ENCODE measurements at places on chromosomes 13 and 19.

DNA sequence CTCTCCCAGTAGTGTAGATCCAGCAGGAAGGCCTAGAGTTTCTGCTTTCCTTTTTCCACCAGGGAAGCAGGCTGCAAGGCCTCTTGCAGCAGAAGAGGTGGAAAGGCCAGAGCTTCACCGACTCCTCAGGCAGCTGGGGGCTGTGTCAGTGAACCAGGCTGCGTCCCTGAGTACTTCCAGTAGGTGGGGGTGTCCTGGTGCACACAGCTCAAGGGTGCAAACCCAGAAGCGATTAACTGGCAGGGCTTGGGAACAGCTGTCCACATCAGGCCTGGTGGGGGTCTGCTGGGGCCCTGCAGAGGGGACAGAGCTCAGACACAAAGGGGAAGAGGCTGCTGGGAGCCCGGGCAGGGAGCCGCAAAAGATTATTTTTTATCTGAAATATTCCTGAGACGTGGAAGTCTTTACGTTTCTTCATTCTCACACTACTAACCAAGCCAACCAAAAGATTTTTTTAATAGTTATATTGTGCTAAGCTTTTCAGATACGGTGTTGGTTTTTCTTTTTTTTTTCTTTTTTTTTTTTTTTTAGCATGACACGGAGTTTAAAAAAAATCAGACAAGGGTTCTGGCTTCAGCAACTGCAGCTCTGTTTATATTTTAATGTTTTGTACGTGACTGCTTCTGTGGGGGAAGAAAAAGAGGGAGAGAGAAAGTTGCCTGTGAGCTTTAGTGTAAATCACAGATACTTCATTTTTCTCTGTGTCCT lies 11.0 kb downstream of the TSHZ3 start:
- no peak for DNase-seq

- no peak for DNase-seq
These were observed 16.7 kb upstream of the RXFP2 start for GRCh38 chr13:31722673-31723072.

- DNase-seq = no peak
These were observed 13.3 kb upstream of the PSMD8 start for GRCh38 chr19:38360839-38361631.

DNA sequence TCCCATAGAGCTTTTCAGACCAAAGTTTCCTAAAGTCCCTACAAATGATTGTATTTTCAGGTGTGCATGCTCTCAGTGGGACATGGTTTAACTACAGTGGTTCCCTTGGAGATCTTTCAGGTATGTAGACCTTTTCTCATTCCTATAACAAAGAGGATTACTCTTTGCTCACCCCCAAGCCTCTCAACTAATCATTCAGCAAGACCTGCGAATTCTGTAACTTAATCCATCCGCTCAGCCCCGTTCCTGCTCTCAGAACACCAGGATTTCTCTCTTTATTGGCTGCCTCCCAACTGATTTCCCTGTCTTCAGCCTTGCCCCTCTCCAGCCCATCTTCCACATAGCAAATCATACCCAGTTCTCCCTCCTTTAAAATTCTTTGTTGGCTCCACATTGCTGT lies 253.6 kb downstream of the MTUS2 start:
- no peak for DNase-seq

DNA sequence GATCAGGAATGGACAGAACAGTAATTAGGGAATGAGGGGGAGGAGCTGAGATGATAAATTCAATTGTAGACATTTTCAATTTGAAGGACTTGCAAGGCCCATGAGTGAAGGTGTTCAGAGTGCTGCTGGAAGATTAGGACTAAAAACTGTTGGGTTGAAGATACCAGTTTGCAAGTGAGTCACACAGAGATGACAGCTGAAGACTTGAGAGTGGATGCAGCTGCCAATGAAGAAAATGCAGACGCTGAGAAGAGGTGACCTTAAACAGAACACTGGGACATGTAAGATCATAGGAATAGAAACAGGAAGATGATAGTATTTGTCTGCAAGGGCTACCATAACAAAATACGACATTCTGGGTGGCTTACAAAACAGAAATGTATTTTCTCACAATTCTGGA lies 1716.5 kb upstream of the SLC10A2 start:
- no peak for DNase-seq

DNA sequence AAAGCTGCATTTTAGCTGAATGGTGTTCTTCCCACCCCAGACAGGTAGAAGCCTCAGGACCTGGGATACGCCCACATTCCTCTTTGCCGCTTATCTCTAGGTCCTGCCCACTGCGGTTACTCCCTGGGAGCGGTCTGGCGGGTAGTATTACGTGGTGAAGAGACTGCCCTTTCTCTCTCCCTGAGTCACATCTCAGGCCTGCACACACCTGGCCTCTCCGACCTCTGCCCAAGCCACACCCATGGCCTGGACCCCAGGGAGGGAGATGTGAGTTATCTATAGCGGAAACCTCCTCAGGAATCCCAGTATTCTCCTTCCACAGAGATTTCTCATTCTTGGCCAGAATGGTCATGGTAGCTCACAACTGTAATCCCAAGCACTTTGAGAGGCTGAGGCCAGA lies 17.3 kb downstream of the RHPN2 start:
- DNase-seq = no peak

GRCh38 chr13:75302071-75302698 lies 179.8 kb downstream of the TBC1D4 start:
- DNase-seq = no peak

DNA sequence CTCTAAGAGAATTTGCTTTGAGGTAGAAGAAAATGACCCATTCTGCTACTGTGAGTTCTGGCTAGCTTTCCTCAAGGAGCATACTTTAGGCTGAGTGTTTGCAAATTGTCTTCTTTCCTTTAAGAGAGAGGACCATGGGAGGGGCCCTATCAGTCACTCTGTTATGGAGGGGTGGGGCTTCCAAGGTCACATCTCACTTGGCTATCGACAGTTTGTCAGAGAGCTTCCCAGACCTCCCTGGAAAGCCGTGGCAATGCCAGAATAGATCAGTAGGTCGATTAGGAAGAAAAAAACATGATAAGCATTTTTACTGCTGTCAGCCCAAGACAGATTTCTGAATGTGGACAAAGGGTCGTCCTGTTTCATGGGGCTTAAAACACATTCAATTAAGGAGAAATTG lies 93.3 kb downstream of the OXGR1 start:
- no peak for DNase-seq

GRCh38 chr19:15038294-15038693 lies 11.0 kb upstream of the CASP14 start:
- DNase-seq = no peak

DNA sequence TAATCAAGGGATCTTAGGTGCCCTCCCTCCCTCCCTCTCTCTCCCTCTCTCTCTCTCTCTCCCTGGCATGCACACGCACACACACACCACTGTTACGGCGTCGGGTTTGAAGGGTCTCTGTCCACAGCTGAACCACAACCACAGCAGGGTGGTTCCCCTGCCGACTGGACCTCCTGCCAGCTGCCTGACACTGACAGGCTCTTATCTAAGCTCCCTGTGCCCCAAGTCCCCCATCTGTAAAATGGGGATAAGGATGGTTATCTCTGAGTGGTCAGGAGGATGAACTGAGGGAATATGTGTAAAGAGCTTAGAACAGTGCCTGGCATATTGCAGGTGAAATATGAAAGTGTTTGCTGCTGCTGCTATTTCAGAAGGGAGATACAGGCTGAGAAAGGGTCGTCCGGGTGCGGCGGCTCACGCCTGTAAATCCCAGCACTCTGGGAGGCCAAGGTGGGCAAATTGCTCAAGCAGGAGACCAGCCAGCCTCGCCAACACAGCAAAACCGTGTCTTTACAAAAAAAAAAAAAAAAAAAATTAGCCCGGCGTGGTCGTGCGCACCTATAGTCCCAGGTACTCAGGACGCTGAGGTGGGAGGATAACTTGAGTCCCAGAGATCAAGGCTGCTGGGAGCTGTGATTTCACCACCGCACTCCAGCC lies 852 bp upstream of the SHISA7 start:
- DNase-seq = no peak

DNA sequence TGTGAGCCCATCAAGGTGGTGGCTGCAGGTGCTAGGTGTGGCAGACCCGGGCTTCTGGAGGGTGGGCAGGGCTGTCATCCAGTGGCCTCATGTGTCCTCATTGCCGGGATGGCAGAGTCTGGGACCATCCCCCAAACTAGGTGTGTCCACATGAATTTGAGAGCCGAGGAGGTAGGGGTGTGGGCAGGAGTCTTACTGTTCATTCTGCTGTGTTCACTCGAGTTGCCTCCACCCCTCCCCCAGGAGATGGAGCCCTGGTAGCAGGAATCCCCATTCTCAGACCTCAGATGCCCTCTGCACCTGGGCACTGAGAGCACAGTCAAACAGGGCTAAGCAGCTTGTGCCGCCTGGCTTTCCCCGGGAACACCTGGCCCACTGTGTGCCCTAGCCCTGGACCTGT lies 22.4 kb downstream of the NAXD start:
- no peak for DNase-seq

GRCh38 chr19:15672580-15673175 lies at the start of gene CYP4F12:
Gene CYP4F12, plus strand, starts transcription at chr19:15673087. Its CDS starts 443 bp downstream, at chr19:15673530.
- DNase-seq = peak; percentile 16

GRCh38 chr13:56906909-56907308 lies 233.8 kb upstream of the PRR20A start:
- DNase-seq = no peak

DNA sequence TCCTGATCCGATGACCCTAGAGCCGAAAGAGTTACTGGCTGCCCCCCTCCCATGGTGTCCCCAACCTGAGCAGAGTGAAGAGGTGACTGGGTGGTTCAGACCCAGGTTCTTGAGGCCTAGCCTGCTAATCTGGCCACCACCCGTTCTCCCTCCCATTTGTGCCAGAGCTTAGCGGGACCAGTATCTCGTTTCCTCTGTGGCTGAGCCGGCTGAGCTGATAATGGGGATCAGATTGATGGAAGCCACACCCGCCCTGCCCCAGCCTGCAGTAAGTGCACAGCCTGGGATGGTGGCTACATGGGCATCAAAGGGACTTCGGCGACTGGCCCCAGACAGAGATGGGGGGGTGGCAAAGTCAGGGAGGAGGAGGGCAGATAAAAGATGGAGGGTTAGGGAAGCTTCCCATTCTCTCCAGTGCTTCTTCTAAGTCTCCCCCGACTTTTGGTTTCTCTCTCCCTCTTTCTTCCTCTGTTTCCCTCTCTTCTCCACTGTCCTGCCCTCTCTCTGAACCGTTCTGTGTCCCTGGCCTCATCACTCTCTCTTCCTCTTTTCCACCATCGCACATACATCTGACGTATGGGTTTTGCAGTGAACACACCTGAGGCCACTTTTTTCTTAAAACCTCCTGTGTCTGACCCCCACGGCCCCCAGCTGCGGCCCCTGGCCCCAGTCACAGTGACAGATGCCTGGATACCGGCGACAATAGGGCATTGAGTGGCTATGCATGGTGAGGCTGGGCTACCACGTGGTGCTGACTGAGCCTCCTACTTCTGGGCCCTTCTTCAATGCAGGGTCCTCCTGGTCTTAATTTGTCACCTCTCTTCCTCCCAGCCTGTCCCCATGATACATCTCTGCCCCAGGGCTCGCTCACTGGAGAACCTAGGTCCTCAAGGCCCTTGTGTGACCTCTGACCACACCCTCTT lies 2.4 kb downstream of the ELAVL3 start:
- peak; percentile 41 for DNase-seq

DNA sequence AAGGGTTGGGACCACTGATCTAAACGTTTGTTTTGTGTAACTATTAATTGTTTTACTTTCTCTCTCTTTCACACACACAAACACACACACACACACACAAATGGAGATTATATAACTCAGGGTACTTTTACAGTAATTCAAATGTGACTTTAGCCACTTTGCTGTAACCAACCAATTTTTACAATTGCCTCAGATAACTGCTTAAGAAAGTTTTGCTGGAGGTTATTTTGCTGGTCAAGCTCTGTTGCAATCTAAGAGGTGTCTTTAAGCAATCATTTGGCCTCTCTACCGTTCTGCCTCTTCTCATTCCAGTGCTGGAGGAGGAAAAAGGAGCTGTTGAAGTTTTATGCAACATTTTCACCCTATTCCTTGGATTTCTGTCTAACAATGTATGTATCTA lies 63.0 kb downstream of the TBC1D4 start:
- DNase-seq = no peak

DNA sequence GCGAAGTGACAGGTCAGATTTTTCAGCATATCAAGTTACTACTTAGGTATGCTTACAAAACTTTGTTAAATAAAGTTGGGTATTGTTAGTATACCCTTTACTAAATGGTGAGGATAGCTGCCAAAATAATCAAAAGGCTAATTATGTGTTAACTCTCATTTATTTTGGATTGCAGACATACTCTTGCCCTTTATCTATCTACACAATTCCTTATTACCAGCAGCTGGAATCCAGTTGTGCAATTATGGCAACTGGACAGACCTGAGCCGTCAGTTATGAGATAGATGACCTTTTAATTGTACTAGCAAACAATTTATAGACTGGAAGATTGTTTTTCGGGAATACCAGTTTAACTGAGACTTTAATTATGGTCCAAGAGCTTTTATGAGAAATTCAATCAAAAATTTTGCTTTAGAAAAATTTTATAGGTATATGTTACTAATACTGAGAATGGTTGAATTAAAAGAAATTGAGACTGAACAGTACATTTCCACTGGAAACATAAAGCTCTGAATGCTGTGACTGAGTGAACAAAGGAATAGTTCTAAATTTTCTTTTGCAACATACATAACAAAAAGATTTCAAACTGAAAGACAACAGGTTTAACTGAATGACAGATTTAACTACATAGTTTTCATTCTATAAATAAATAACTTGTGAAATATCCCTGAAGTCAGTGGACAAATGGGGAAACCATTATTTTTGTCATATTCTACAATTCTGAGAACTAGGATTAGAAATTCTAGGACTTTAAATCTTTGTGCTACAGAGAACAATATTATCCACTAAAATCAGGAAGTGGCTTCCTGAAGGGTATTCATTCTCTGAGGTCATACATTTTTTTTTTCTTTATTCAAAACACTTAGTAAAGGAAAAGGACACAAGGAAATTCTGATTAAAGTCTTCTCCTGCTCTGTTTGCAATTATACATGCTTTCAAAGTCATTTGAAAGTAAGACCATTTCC lies 97.4 kb downstream of the ZC3H13 start:
- DNase-seq = no peak

GRCh38 chr13:23322353-23323336 lies 110.9 kb downstream of the SACS start:
- no peak for DNase-seq

DNA sequence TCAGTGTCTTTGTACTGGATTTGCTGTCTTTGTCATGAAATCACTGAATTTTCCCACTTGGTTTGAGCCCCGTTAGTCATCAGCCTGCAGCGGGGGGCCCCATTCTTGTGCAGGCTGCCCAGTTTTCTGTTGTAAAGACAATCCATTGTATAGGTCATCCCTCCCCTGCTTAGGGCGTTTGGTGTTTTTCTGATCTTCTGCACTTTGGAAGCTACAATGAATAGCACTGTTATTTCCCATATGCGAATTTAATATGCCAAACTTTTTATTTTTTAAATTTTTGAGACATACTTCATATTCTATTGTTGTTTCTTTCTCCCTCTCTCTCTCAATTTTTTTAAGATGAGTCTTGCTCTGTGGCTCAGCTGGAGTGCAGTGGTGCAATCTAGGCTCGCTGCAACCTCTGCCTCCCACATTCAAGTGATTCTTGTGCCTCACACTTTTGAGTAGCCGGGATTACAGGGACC lies 9.0 kb downstream of the SLC27A1 start:
- no peak for DNase-seq

GRCh38 chr19:53394522-53394973 lies 401 bp upstream of the ZNF765 start:
- no peak for DNase-seq

All from C1 segment of cervical spinal cord (tissue), 14 donors.